ENCODE measurements at places on chromosomes 12 and 14.

DNA sequence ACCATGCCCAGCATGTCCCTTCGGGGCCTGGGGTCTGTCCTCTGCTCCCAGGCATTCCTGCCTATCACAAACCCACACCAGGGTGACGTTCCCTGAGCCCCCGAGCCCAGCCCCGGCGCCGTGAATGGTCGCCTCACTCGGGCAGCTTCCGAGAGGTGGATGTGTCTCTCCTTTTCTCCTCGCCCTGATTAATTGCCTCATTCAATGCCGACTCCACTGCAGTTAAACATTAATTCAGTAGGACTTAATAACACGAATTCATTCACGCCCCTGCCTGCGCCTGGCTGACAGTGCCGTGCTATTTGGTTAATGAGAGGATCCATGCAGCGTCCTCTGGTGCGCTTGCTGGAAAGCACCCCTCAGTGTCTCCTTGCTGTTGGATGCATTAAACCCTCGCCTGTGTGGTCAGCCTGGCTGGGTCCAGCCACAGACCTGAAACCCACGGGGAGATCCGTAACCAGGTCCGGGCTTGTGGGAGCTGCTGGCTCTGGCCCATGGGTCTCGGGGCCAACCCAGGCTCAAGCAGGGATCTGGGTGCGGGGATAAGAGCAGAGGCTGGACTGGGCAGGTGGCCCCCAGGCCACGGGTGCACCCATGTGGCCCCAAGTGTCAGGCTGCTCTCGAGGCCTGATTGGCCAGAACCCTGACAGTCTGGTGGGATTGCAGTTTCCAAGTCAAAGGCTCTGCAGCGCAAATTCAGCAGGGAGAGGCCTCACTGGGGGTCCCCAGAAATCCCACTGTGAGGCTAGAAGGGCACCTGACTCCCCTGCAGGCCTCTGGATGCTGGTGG lies 55.4 kb downstream of the FBRSL1 start:
- no peak for DNase-seq

- no peak for DNase-seq
Measured at GRCh38 chr14:65472189-65472588, 59.7 kb downstream of the FUT8 start.

- no peak for DNase-seq
Measured at GRCh38 chr14:21704338-21704737, 30.7 kb upstream of the OR4E1 start.

DNA sequence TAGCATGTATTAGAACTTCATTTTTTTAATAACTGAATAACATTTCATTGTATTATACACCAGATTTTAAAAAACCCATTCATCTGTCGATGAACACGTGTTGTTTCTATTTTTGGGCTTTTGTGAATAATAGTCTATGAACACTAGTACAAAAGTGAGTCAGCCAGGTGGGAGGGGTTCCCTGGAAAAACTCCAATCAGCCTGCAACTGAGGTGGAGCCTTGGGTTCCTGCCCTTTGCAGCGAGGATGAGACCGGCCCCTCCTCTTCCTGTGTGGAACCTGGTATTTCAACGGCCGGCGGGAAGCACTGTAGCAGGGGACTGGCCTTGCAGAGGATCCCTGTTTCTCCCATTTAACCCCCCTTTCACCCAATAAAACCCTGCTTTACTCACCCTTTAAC lies 56.1 kb downstream of the LMNTD1 start:
- DNase-seq: no peak

DNA sequence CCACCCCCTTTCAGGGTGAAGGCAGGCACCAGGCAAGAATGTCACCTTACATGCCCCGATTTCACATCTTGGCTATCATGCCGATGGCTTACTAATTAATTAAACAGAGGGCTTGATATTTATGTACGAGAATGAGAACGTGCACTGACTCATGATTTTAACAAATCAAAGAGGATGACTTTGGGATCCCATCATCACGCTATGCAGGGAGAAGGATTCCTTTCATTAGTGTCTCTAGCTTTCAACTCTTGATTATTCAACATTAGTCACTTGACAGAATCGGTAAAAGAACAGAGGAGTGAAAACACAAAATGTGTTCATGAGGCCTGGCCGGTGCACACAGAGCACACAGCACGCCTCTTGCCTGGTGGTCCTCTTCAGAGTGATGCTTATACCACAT lies 80.6 kb downstream of the PRKAB1 start:
- no peak for DNase-seq

DNA sequence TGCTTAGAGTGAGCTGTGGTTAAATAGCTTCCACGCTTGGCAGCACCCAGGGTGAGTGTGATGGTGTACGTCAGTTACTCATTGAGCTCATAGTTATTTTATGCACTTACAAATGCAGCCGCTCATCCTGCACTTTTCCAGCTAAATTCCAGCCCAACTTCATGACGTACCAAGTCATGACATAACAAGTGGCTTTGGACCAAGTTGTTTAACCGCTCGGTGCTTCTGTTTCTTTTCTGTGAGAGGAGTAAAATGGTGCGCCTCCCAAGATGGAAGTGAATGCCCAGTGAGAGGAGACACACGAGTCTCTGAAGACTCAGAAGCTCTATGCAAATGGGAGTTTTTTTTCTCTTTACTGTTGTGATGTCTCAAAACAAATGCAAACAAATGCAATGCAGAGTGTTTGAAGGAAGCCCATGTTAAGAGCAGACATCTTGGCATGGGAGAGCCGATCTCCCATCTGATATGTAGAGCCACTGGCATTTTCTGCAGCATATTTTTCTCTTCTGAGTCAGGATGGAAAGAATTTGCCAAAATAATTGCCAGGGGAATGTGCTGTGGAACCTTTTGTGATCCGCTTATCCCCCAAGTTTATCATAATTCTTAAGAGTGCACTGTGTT lies 72.2 kb downstream of the FBXW8 start:
- no peak for DNase-seq

DNA sequence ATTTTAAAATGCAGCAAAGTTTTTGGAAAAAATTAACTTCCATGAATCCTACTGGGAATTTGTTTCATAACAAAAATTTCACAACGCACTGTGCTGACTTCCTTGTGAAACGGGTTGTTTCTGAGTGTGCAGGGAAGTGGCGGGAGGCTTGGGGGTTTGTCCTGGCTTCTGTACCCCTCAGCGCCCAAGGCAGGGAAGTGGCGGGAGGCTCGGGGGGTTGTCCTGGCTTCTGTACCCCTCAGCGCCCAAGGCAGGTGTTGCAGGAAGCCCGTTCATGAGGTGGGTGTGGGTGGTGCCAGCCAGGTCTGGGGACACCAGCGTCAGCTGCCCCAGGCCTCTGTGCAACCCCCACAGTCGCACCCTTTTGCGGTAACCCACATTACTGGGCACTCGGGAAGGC lies 25.1 kb downstream of the ADGRD1 start:
- DNase-seq: no peak

- DNase-seq: no peak
Measured at GRCh38 chr12:13377698-13378097, 181.2 kb downstream of the EMP1 start.

DNA sequence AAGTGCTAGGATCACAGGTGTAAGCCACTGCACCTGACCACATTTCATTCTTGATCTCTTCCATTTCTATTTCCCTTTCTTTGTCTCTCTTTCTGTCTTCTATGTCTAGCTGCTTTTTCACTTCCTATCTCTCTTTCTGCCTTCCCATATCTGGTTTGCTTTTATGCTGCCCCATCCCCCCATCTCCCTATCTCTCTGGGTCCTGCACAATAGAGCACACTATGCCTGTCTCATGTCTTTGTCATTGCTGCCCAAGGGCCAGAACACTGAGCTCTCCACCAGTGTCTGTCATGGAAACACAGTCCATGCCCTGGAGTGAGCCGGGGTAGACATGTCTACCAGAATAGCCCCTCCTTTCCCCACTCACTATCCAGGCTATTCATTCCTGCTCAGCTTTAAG lies 12.3 kb upstream of the RARG start:
- no peak for DNase-seq

GRCh38 chr12:6265038-6265405 lies 45.5 kb upstream of the PLEKHG6 start:
- DNase-seq: no peak

- DNase-seq: no peak
Measured at GRCh38 chr12:109937371-109937770, 37.3 kb downstream of the TCHP start.

GRCh38 chr12:21343636-21344035 lies 8.9 kb upstream of the SLCO1A2 start:
- no peak for DNase-seq

- DNase-seq: no peak
Measured at GRCh38 chr12:105090361-105090760, 6.1 kb upstream of the ALDH1L2 start.

- DNase-seq: no peak
Measured at GRCh38 chr12:144650-145284, 69.2 kb downstream of the SLC6A12 start.

- no peak for DNase-seq
Measured at GRCh38 chr14:81157431-81157830, 63.3 kb downstream of the GTF2A1 start.

DNA sequence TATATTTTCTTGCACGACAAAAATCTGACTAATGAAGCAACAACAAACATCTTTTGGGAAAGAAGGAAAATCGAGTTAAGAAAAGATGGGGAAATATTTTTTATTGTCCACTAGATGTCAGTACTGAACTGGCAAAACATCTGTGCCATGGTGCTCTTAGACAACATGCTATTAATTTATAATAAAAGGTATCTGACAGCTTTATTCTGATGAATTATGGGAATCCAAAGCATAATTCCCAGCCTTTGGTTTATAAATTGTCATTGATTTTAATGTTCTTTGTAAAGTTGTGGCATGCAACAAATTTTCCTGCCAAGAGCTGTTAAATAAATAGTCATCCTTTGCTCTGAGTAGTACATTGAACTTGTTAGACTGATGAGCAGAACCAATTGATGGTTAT lies 231.2 kb downstream of the ETNK1 start:
- DNase-seq: peak; percentile 7

- DNase-seq: no peak
Measured at GRCh38 chr12:104620837-104621531, 164.2 kb downstream of the CHST11 start.

DNA sequence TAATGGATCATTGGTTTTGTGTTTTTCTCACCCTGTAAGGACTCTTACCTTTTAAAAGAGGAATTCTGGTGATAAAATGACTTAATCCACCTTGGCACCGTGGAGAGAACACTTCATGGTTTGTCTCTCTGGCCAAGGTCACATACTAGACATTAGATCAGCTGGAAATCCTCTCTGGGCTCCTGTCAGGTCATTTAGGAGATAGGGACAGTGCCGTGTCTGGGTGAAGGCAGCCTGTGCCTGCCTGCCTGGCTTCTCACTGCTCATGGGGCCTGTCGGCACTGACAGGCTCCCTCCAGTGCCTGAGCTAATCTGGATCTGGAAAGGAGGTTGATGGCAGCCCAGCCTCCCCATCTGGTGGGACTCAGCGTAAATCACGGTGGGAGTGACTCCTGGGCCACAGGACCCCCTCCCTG lies 5.7 kb downstream of the CRADD start:
- no peak for DNase-seq

GRCh38 chr12:79690638-79691510 lies at the start of gene PAWR:
PAWR (minus strand) TSS chr12:79690964; CDS start chr12:79690244, 720 bp downstream.
- peak; percentile 70 for DNase-seq

DNA sequence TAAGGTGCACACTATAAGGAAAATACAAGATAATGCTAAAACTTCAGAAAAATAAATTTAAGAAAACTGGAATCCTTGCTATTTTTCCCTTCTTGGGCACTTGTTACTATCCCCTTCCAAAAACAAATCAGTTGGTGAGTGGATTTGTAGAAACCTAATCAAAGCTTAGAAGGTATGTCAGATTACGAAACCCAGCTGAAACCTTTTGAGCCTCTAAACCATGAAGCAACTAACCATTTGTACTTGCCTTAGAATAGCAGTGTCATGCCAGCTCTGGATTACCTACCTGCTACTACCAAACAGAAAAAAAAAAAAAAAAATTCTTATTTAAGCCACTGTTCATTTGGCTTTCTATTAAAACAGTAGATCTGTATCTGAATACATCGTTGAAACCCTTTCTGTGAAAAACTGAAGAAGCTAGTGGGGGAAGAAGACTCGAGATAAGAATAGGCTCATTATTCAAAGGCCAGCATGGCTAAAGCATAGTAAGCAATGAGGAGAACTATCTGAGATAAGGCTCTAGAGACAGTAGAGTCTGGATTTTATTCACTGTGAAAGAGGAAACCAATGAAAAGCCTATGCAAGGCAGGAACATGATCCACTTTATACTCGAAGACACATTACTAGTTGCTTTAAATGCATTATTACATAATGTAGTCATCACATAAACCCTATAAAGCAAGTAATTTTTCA lies 30.2 kb downstream of the OSBPL8 start:
- no peak for DNase-seq

GRCh38 chr14:93619176-93619793 lies 169.0 kb downstream of the PRIMA1 start:
- DNase-seq: peak; percentile 48

- DNase-seq: no peak
Measured at GRCh38 chr14:46734286-46734685, 82.7 kb upstream of the RPL10L start.

GRCh38 chr12:116202433-116202832 lies 75.1 kb downstream of the MED13L start:
- no peak for DNase-seq

DNA sequence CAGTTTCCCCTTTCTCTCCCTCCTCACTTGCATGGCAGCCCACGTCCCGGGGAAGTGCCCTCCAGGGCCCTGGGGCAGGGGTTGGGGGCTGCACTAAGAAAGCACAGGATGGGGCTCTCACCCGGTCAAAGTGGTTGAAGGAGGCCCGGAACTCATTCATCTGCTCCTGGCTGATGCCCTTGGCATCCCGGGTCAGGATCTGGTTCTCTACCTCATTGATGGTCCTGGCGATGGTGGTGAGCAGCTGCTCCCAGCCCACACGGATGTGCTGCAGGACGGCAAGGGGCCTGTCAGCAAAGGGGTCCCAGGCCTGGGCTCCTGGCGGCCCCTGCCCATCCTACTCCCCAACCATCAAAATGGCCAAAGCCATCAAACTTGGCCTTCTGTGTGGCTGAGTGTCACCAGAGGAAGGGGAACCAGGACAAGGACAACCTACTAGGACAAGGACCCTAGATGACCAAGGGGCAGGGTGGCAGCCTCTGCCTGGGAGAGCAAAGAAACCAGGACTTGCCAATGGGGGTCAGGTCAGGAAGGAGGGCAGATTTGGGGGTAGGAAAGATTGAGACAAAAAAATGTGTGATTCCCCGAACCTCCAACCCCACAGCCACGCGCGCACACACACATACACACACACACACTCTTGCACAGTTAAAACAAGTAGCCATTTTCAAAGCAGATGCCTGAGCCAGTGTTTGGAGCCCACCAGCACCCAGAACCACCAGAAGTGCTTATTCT lies 87.1 kb upstream of the ZFP36L1 start:
- DNase-seq: no peak

DNA sequence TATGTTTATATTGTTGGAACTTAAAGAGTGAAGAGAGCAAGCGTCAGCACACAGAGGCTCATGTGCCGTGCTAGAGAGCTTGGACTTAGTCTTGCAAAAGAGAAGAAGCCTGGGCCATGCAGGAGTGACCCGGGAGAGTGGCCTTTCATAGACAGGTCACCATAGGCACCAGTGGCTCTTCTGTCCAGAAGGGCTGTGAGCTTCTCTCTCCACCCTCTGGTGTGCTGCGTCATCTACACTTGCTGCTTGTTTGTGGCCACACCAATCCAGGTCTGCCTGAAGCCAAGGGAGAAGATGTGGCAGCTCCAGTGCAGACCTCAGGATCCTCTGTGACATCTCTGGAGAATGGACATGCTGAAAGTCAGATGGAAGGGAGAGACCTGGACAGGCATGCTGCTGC lies 74.4 kb downstream of the NTF3 start:
- no peak for DNase-seq

GRCh38 chr14:95685978-95686922 lies at the start of gene TCL1B:
TCL1B (plus strand) TSS chr14:95686426; CDS start chr14:95686468, 42 bp downstream.
- no peak for DNase-seq

Measured in HCT116 (cell line).